ENCODE measurements at places on chromosomes 6 and 20.

DNA sequence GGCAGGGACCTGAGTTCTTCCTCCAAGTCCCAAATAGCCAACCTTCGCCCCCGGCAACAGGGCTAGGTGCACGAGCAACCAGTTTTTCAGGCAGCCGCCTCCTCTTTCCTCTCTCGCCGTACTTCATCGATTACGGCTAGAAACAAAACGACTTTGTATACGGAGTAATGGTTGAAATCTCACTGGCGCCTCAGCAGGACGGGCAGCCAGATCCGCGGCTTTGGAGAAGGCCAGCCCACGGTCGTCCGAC lies 333 bp upstream of the SMIM13 start:
- DNase-seq: no peak

DNA sequence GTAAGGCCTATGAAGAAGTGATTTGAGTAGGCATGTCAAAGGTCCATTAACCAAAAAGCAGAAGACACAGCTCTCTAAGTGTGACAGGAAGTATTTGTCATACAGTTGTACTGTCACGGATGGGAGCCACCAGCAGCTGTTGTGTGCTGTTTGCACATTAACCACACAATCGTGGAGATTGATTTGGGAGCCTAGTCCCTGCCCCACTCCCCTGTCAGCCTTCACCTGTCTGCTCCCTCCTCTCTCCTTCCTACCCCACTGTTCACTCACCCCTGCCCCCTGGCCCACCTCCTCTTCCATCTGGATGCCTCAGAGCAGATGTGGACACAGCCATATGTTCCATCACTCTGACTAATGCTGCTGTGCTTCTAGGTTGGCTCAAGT lies 124.7 kb upstream of the SPACA1 start:
- DNase-seq: no peak

DNA sequence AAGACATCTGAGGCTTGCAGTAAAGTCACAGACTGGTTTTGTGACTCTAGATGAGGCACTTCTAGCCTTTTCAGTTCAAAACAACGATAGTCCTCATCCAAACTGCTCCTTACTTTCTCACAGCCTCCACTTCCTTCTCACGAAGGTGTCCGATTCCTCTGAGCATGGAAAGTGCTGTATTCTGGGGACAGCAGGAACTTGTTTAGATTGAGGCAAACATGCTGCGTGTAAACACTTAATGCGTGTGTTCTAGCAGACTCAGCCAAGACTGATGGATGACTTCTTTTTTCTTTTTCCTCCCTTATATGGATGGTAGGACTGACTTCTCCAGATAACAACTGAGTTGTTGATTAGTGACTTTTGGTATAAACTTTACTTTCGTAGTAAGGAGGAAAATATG lies 80.2 kb upstream of the PRDM1 start:
- no peak for DNase-seq

DNA sequence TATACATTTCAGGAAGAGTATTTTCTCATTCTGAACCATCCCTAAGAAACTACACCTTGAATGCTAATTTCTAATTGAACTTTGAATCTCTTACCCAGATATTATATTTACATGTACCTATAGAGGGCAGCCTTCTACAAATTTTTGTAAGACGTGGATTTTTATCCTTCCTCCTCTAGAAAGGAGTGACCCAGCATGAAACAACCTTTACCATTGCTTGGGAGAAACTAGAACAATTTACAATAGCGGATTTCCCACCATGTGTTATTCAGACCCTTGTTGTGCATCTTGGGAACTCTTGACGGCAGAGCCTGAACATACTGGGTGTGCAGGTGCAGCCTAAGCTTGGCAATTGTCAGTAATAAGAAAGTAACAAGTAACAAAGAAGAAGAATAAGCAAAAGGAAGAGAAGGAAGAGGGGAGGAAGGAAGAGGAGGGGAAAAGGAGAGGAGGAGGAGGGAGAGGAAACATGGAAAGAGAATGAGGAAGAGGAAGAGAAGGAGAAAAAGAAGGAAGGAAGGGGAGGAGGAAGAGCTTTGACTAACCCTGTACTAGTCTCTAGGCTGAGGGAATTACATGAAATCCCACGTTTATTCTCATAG lies 10.8 kb upstream of the TAAR1 start:
- peak; percentile 37 for DNase-seq

- no peak for DNase-seq
These were observed 149.7 kb downstream of the MRPL14 start for GRCh38 chr6:43977404-43978111.

- peak; percentile 38 for DNase-seq
These were observed 1.1 kb downstream of the ABRACL start for GRCh38 chr6:139029470-139030227.

GRCh38 chr6:24430086-24430485 lies 27.4 kb downstream of the MRS2 start:
- no peak for DNase-seq

DNA sequence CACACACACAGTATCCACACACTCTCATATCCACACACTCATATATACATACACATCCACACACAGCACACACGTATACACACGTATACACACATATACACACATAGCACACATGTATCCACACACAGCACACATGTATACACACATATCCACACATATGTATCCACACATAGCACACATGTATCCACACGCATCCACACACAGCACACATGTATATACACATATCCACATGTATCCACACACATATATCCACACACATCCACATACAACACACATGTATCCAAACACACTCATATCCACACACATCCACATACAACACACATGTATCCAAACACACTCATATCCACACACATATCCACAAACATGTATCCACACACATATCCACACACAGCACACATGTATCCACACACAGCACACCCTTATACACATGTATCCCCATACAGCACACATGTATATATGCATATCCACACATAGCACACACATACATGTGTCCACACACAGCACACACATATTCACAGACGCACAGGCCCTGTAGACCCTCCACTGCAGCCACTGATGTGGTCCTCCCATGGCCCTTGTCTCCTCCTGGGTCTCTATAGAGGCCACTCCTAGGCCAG lies 172.1 kb downstream of the CDH4 start:
- DNase-seq: no peak
